HAP-1 (cell line): ENCODE measurements at places on chromosomes 5 and 9.
A peak's percentile ranks its signal among the peaks of the same experiment; 100 is the strongest.

GRCh38 chr9:109447329-109448076 is 50.6 kb downstream of the PTPN3 start:
- no peak for DNase-seq

DNA sequence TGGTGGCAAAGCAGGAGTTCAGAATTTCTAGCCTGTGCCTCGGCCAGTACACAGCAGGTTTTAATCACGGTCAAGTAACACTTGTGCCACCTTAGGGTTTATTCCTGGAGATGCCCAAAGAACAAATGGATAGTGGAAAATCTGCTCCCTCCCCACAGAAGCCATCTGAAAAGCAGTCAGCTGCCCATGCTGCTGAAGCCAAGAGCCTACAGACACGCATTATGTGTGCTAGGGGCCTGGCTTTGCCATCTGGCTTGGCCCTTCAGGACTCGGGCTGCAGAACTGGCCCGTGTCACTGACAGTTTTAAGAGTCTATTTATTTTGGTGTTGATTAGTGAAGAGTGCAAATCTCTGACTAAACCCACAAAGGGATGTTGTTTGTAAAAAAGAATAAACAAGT is 11.1 kb downstream of the ARSB start:
- DNase-seq: no peak

GRCh38 chr5:6847870-6848269 is 134.6 kb downstream of the TENT4A start:
- no peak for DNase-seq

- no peak for DNase-seq
Measured at GRCh38 chr5:468401-468800, 25.4 kb downstream of the EXOC3 start.

DNA sequence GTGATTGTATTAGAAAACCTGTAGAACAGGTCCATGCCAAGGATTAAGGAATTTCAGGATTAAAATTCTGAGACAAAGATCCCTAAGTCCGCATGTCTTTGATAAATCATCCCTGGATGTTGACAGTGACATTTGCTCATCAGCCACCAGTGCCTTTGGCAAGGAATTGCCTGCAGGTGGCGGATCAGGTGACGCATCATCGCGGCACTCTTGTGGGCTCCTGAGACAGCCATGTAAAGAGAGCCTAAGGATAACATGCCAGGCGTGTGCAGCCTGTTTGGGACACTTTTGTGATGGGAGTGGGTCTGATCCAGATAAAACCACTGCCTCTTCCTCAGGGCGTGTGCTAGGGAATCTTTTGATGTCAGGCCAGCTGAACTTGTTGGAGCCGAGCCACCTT is 40.6 kb downstream of the ADCY2 start:
- DNase-seq: no peak

- DNase-seq: no peak
Measured at GRCh38 chr5:167814828-167815227, 476.6 kb upstream of the WWC1 start.

- no peak for DNase-seq
Measured at GRCh38 chr5:11863911-11864310, 40.3 kb downstream of the CTNND2 start.

DNA sequence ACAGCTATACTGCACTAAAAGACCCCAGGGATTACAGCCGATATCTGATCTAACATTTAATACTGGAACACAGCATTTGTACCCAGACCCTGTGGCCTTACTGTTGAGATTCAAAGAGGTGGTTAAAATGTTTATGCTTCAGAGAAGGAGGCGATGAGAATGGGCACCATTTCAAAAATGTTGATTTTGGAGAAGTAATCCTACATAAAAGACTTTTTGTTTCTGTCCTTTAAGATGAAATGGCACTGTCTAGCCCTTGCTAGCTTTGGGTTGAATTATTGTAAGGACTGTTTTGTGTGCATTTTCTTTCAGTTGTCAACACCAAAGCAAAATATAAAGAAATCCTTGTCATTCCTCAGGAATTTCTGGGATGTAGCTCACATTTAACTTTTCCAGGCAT is 288.5 kb upstream of the ANKH start:
- DNase-seq: no peak

DNA sequence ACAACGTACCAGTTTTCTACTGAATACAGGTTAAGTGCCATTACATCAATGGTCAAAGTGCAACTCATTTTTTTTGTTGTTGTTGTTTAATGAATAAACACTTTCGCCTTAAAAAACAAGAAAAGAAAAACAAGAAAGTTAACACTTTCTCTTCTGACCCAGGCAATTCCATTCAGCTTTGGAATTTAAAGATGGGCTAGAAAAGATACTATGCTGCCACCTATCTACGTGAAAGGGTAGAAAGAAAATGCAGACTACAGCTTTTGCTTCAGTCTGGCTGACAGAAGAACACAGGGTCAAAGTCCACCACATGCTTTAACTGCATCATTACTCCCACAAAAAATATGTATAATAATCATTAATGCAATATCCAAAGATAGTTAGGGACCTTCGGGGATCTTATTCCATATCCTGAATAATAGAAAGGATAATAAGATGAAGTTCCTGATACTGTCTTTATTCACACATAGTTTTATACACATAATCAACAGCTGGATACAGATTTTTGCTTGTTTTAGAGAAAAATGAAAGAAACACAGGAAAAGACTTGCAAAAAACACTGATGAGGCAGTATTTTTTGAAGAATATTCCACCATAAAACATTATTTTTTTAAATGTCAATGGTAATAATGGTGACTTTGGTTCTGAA is 40.4 kb downstream of the ZDHHC21 start:
- DNase-seq: peak; percentile 49

DNA sequence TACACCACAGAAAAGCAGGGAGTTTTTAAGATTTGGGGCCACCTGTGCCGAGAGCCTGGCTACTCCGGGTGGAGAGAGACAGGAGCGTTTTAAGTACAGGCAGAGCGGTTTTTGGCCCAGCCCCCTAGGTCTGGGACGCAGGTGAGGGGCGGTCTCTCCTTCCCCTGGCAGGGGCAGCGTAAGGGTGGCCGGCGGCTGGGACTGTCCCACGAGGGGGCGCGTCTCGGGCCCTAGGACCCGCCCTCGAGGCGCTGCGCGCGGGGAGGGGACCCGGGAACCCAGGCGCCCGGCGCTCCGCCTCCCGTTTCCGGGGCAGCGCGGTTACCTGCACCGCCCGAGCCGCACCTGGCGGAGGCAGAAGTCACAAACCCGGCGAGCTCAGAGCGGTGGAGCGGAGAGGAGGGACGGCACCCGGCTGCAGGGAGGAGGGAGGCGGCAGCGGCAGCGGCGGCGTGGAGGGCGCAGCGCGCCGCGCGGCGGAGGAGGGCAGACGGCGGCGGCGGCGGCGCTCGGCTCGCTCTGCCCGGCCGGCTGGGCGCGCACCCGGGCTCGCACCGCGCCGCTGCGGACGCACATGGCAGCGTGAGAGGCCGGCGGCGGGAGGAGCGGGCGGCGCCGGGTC is at the start of gene WWC1:
WWC1 (plus strand) TSS at position 304 of the 622 bp plus-strand sequence. CDS start 508 bp downstream, outside the sequence.
- DNase-seq: peak; percentile 90

DNA sequence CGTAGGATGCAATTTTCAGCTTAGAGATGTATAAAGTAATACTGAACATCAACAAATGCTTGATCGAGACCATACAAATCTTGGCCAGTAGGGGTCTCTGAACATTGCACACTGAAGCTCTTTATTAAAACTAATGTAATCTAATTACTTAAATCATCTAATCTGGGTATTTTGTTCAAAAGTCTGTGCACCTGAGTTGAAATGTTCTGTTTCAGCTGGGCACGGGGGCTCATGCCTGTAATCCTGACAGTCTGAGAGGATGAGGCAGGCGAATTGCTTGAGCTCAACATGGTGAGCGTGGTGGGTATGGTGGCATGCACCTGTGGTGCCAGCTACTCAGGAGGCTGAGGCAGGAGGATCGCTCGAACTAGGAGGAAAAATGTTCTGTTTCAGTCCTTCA is 41.0 kb downstream of the ESM1 start:
- peak; percentile 33 for DNase-seq

- DNase-seq: no peak
Measured at GRCh38 chr5:149860801-149861322, 83.7 kb downstream of the PDE6A start.

GRCh38 chr5:77355751-77356150 is 136.4 kb downstream of the WDR41 start:
- no peak for DNase-seq

DNA sequence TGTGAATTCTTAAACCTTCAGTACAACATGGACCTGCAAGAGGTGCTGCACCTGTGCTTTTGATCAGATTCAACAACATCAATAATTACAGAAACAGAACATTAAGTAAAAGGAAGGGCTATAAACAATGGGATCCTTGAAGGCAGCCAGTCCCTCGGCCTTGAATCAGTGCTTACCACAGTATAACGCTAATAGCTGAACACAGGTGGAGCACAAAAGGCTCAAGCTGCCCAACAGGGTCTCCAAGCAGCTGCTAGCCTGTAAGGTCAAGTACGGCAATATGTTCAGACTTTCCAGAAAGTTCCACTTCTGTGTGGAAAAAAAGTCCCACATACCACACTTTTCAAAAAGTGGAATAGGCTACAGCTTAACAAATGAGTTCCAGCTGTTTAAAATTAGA is 61.9 kb upstream of the ITGA1 start:
- DNase-seq: no peak

- DNase-seq: no peak
Measured at GRCh38 chr9:13137426-13137825, 142.1 kb downstream of the MPDZ start.

- no peak for DNase-seq
Measured at GRCh38 chr5:146107901-146108300, 2.5 kb upstream of the PLAC8L1 start.

DNA sequence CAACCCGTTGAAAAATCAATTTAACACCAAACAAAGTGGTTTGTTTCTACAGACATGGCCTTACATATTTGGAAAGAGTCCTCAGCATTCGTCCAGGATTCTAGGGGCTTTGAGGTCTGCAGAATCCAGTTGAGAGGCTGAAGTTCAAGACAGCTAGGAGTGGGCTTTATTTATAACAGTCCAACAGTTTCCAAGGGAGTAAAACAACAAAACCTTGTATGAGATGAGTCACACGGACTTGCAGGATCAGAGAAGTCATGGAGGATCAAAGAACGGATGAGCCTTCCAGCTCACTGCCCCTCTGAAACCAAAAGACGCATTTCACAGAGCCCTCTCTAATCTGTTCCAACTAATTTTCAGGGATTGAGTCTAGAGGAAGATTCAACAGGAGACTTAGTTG is 11.1 kb upstream of the ESM1 start:
- DNase-seq: no peak

DNA sequence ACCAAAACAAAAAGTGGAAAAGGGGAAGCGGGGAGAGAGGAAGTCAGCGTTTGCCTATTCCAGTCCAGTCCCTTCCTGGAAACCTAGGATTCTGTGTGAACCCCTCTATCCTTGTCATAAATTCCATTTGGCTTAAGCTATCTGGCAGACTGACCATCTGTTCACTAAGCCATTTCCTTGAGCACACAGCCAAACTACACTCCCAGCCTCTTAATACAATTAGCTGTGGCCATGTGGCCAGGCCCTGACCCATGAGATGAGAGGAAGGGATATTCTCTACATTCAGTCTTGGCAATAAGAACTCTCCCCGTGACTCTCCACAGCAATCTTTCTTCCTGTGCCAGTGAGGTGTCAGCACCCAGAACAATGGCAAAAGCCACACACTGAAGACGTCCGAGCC is 424.8 kb downstream of the TLE1 start:
- DNase-seq: no peak

DNA sequence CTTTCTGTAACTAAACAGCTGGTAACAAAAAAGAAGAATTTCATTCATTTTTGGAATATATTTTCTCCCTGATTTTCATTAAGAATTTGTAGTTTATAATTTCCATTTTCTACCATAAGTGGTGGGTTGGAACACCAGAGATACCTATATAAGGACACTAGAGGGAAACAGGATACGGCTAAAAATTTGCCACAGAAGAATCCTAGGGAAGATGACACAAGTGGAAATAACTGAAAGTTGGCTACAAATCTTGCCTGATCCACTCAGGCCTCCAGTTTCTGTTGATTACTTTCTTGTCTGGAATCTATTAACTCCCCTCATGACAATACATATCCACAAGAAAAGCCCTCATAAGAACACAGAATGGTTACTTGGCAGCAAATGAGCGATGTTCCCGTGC is 46.8 kb downstream of the FREM1 start:
- DNase-seq: no peak

DNA sequence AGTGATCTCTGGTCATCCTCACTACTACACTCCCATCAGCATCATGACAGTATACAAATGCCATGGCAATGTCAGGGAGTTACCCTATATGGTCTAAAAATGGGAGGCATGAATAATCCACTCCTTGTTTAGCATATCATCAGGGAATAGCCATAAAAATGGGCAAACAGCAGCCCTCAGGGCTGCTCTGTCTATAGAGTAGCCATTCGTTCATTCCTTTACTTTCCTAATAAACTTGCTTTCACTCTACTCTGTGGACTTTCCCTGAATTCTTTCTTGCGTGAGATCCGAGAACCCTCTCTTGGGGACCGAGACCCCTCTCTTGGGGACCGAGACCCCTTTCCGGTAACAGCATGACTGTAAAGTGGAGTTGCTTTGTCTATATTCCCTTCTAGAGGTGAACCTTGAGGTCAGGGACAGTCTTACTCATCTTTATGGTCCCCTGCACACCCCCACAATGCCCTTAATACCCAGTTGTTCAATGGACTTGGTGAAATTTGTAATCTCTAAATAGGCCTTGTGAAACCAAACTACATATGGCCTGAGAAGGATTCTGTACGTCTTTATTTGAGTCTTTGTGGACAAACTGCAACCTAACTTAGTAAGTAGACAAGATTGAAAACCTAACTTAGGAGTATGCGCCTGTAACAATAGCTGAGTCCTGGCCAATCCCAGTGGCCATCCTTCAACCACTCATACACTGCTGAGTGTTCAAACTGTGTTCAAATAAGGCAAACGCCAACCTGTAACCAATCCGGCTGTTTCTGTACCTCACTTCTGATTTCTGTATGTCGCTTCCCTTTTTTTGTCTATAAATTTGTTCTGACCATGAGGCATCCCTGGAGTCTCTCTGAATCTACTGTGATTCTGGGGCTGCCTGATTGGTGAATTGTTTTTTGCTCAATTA is 32.3 kb upstream of the UBTD2 start:
- DNase-seq: no peak

- DNase-seq: no peak
Measured at GRCh38 chr5:82858151-82859025, 218.8 kb downstream of the TMEM167A start.

GRCh38 chr9:806285-807156 is 35.0 kb upstream of the DMRT1 start:
- DNase-seq: peak; percentile 53

DNA sequence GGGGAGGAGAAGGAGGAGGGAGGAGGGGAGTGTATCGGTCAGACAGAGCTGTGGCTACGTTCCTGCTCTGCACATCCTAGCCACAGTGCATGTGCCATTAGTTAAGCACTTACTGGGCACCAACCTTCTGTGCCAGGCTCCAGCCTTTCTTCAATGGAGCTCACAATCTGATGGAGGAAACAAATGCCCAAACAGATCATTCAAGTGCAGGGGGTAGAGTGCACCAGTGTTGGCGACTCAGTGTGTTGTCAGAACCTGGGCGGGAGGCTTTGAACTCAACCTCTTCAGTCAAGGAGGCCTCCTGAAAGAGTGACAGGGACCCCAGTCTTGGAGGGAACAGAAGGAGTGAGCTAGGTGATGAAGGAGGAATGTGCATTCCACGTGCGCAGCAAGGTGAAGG is 51.9 kb upstream of the SHB start:
- no peak for DNase-seq
